ENCODE measurements at places on chromosomes 1 and 21.
A peak's percentile ranks its signal among the peaks of the same experiment; 100 is the strongest.

DNA sequence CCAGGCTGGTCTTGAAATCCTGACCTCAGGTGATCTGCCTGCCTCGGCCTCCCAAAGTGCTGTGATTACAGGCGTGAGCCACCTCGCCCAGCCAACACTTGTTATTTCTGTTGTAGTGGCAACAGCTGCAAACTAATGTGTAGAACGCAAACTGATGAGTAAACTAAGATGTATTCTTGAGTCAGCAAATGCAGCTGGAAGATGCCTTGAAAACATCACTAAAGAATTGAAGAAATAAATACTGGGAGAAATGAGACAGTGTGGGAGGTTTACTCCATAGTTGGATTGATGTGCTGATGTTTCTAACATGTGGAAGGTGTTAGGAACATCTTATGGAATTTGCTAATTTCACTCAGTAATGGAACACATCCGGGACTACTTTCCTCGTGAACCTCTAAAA, 61.3 kb upstream of the KCNE2 start:
- H3K4me3 ChIP-seq, result no peak overlapping the region
- H3K4me1 ChIP-seq, result no peaks in the 10 kb centered on the region
- H3K27me3 ChIP-seq, result no peaks in the 10 kb centered on the region
- DNase-seq, result no peak
- H3K36me3 ChIP-seq, result no peaks in the 10 kb centered on the region

DNA sequence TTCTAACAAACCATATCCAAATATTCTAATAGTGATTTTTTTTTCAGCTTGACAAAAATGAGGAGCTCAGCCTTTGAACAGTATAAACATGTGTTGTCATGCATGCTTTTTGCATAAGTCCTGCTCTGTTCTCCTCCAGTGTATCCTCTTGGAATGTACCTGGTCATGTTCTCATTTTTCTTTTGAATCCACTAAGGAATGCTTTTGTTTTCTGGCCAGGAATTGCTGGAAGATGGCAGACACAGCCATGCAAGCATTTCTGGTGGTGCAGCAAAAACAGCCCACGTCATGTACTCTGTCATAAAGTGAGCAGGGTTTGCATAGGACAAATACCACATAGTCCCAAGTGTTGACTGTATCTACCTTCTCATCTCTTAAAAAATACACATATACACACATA, 11.5 kb upstream of the PLD5 start:
- H3K4me3 ChIP-seq, result no peak overlapping the region
- no peaks in the 10 kb centered on the region for H3K4me1 ChIP-seq
- H3K27me3 ChIP-seq, result no peaks in the 10 kb centered on the region
- no peak overlapping the region for H3K27ac ChIP-seq
- H3K36me3 ChIP-seq, result no peaks in the 10 kb centered on the region
- DNase-seq, result no peak

GRCh38 chr1:33653226-33653625, 180.8 kb downstream of the ZSCAN20 start:
- DNase-seq, result no peak
- H3K4me3 ChIP-seq, result no peak overlapping the region
- no peaks in the 10 kb centered on the region for H3K27me3 ChIP-seq
- no peaks in the 10 kb centered on the region for H3K36me3 ChIP-seq
- H3K4me1 ChIP-seq, result no peaks in the 10 kb centered on the region
- no peak overlapping the region for H3K27ac ChIP-seq

GRCh38 chr1:150695561-150695960, 1.4 kb downstream of the GOLPH3L start:
- peak overlapping the region; percentile 79 for H3K4me3 ChIP-seq
- H3K27ac ChIP-seq, result no peak overlapping the region
- DNase-seq, result no peak
- peaks cover 30% of the 10 kb centered on the region for H3K36me3 ChIP-seq
- H3K4me1 ChIP-seq, result no peaks in the 10 kb centered on the region
- H3K27me3 ChIP-seq, result no peaks in the 10 kb centered on the region

- no peak overlapping the region for H3K4me3 ChIP-seq
- no peaks in the 10 kb centered on the region for H3K27me3 ChIP-seq
- no peak for DNase-seq
- H3K4me1 ChIP-seq, result no peaks in the 10 kb centered on the region
- no peaks in the 10 kb centered on the region for H3K36me3 ChIP-seq
- H3K27ac ChIP-seq, result no peak overlapping the region
Measured at GRCh38 chr1:185695299-185695698, 38.9 kb upstream of the HMCN1 start.
